ENCODE measurements at places on chromosomes 1 and 21.

DNA sequence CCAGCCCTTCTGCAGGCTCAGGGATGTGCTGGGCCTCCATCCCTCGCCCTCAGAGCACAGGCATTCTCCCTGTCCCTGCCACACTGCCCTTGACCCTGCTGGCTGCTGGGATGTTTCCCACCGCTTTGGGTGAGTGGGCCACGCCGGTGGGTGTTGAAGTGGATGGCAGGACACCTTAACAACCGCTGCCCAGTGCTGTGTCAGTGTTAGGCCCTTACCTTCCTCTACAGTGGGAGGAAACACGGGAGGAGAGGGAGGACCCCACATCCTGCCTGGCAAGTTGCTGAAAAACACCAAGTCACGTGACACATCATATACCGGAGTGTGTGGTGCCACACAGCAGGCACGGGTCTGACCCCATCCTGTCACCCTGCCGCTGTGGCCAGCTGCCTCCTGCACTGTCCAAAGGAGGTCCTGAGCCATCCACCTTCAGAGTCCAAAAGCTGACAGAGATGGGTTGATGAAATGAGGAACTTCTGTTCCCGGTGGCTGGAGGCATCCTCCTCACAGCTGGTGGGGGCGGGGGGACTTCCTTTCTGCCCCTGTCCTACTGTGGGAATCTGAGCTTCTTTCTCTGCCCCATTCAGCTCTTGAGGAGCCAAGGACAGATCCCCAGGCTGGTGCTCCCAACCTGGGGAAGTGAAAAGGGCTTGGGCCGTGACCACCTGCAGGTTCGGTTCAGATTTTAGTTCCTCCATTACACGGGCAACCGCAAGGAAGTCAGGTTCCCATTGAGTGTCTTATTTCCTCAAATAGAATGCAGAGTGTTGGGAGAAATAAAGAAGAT lies 3.2 kb upstream of the THEMIS2 start:
- DNase-seq = no peak

- DNase-seq = no peak
Observed at GRCh38 chr1:59101518-59101917, 195.4 kb upstream of the FGGY start.

DNA sequence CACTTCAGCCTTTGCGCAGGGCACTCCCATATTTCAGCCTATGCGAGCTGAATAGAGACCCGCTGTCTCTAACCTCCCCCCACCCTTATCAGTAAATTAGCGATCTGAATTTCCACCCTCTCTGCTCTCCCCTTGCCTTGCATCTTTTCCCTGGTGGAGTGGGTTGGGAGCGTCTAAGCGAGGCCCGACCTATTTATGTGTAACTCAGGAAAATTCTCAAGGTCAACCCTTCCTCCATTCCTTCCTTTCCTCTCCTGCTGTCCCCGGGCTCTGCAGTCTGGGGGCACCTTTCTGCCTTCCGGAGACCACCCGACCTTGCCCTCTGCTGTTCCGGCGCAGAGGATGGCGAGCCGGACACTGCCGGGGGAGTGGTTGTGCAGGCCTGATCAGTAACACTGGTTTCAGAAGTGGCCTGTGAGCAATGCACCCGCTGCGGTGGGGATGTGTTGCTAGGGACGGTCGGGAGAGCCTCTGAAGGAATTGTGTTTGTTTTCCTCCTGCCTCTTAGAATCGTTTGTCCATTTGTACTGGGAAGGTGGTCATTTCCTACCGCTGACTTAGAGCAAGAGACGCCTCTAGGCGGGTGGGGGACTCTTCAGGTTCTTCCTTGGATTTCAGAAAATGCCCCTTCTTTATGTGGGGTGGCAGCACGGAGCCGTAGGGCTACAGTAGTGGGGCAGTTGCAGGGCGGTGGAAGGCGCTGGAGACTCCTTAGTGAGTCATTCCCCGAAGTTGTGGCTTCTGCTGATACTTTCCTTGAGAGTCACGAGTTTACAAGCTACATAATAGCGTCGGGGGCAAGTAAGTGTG lies 513 bp downstream of the MGST3 start:
- DNase-seq = no peak

- no peak for DNase-seq
Observed at GRCh38 chr1:2275796-2276536, 47.8 kb downstream of the SKI start.

DNA sequence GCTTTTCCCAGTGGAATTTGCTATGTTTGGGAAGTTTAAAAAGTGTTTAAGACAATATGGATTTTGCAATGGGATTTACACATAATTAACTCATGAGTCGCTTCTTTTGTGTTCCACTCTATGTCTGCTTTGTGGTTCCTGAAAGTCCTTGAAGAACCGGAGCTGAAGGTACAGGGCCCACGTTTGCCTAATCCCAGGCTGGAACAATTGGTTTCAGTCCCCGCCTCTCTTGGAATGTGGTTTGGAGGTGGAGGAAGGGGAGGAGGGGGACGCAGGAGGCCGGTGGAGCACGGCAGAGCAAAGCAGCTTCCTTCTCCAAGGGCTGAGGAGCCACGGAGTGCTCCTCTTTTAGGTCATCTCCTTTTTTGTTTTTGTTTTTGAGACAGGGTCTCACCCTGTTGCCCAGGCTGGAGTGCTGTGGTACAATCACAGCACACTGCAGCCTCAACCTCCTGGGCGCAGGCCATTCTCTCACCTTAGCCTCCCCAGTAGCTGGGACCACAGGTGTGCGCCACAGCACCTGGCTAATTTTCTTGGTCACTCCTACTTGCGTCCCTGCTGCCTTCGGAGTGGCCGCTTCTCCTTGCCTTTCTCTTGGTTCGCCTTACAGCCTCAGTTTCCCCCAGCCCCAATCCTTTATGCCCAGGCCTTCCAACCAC lies 129.5 kb upstream of the ERRFI1 start:
- DNase-seq = no peak

- no peak for DNase-seq
Observed at GRCh38 chr1:239388159-239388485, 1.8 kb downstream of the CHRM3 start.

GRCh38 chr1:117932576-117932975 lies 3.0 kb downstream of the WDR3 start:
- DNase-seq = no peak

- peak; percentile 99 for DNase-seq
Observed at GRCh38 chr1:60547821-60548220, 474.3 kb upstream of the C1orf87 start.

GRCh38 chr1:205983925-205984725 lies 19.1 kb downstream of the RAB7B start:
- peak; percentile 47 for DNase-seq

- no peak for DNase-seq
Observed at GRCh38 chr1:217188280-217189237, 442.3 kb downstream of the GPATCH2 start.

DNA sequence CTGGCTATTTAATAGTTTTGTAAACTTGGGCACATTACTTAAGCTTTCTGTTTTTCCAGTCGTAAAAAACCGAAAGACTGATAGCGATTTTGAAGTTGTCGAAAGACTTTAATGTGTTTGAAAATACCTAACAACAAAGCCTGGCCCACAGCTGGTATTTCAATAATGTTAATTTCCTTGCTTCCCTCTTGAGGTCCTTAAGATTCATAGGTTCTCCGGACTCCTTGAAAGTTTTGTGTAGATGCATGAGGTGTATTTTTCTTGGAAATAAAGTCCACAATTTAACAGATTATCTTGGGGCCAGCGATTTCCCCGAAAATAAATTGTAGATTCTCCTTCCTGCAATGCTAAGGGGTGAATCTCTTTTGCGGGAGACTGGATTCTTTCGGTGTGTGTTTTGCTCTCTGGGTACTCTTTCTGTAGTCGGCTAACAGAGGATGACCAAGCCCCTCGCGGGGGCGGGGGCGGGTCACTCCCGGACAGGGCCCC lies 735 bp upstream of the YTHDF2 start:
- no peak for DNase-seq

DNA sequence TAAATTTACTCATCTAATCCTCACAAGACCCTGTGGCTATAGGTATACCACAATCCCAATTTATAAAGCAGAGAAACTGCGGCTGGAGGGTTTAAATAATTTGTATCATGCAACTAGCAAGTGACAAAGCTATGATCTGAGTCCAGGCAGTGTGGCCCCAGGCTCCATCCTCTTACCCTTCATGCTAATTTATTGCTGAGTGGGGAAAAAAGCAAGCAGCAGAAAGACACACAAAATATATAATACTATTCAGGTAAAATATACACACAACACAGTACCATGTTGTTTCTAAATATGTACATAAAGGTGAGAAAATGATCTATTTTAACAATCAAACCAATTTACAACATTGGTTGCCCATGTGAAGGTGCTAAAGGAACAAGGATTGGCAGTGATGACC lies 17.3 kb upstream of the LORICRIN start:
- no peak for DNase-seq

DNA sequence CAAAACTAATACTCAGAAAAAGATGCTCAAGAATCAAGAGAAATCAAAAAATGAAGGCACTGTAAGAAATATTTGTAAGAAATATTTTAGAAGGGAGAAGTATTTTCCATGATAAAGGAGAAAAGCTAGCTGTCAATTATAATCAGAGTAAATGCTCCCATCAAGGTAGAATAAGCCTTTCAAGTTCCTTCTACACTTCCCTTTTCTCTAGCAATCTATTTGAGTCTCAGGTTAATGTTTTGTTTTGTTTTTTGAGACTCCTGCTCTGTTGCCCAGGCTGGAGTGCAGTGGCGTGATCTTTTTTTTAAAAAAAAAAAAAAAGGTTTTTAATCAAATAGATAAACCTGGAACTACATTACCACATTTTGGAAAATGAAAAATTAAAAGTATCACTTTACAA lies 33.3 kb downstream of the PUM1 start:
- DNase-seq = no peak

DNA sequence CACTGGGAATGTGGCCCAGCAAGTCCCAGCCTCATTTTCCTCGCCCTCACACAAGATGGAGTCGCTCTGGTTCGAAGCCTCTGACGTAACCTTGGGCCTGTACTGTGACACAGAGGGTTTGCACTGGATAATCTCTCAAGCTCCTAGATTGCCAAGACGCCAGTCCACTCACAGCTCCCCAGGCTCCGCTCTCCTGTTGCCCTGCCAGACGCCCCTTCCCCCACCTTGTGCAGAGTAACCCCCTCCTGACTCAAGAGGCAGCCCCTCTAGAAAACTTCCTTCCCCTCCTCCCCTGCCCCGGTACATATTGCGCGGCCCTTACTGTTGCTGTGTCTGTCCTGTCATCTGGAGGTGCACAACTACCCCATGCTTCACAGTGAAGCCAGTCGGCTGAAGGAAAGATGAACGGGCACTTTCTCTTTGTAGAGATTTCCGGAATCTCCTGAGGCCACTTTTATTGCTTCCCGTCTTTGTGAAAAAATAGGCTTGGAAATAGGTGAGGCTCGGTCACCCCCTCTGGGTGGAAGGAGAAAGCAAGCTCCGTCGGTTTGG lies 981 bp upstream of the KIAA1614 start:
- no peak for DNase-seq

GRCh38 chr21:41817877-41818855 lies 51.3 kb upstream of the RIPK4 start:
- no peak for DNase-seq

DNA sequence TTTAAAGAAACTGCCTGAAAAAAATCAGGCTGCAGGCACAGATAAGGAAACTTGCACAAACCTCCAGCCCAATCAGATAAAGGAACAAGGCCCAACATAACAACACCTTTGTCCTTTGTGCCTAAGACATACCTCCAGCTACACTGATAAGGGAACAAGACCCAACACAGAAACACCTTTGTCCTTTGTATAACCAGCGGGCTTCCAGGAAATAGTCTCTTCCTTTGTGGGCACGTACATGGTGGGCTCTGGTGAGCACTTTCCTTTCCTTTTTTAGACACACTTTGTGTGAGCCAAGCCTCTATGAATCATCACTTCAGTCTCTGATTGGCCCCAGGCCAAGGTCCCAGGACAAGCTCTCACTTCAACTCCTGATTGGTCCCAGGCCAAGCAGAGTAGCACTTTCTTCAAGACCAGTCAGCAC lies 23.6 kb downstream of the ZNF670 start:
- no peak for DNase-seq

DNA sequence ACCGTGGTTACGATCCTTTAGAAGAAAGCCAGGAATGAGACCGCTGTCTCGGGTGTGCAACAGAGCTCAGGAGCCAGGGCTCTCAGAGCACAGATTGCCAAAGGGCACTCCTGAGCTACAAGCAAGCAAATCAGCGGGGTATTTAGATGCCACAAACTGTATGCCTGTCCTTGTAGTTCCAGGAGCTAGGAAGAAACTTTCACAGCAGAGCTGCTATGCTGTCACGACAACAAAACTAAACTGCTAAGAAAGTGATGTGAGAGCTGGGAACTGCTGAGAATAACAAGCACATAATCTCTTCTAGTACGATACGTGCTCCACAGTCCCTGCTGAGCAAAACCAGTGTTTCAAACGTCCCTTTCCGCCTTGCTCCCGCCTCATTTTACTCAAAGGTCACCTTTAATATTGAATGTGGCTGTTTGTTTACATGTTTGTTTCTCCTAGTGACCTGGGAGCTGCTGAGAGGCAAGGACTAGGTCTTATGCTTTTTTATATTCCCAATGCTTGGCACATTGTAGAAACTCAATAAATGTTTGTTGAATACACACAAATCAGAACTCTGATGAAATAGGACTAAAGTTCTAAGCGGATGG lies 14.7 kb downstream of the GREM2 start:
- DNase-seq = no peak

DNA sequence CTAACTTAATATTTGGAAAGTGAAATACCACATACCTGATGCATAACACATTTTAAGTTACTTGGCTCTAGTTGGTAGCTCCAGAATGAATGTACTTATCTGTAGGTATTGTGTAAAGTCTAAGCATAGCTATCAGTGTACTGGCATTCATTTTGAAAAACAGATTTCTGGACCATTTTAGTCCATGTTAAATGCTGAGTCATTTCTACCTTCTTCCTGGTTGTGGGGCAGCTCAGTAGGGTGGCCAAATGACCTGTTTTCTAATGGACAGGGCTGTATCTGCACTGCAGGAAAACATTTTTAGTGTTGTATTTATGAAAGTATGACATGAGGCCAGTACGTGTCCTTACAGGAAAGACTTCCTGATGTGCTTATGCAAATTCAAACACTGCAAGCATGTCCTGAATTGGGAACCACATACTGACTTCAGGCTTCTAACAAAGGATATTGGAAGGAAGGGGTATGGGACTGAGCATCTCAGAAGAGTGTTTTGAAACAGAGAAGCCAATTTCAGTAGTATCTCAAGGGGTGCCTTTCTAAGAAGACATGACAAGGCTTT lies 300.3 kb upstream of the B3GALT2 start:
- DNase-seq = no peak

DNA sequence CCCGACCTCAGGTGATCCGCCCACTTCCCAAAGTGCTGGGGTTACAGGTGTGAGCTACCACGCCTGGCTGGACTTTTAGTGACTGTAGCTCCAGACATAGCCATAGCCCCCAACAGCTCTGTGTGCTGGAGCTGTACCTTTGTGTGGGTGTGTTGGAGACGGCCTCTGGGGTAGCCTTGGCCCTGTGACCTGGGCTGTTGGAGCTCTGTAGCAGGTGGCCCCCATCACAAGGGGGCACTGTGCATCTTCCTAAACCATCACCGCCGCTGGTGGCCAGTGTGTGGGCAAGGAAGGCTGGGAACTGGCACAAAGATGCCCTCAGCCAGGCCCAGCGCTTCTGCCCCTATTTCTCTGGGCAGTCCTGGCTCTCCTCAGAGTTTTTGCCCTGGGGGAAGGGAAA lies 38.4 kb upstream of the FOXO6 start:
- DNase-seq = peak; percentile 92

- no peak for DNase-seq
Observed at GRCh38 chr21:35332841-35333426, 283.8 kb upstream of the RUNX1 start.

GRCh38 chr1:56432166-56432971 lies 147.0 kb downstream of the PLPP3 start:
- DNase-seq = no peak

Measured in NCI-H2029 (cell line).